ENCODE measurements at places on chromosomes 3 and 15.

- no peak overlapping the region for H3K27ac ChIP-seq
- no peak overlapping the region for H3K4me3 ChIP-seq
- peaks cover 3% of the 10 kb centered on the region for H3K27me3 ChIP-seq
- no peaks in the 10 kb centered on the region for H3K36me3 ChIP-seq
Measured at GRCh38 chr3:126620738-126621137, 34.2 kb downstream of the TXNRD3 start.

- H3K27me3 ChIP-seq, result peaks cover 2% of the 10 kb centered on the region
- no peak overlapping the region for H3K27ac ChIP-seq
- H3K4me3 ChIP-seq, result no peak overlapping the region
- H3K4me1 ChIP-seq, result no peaks in the 10 kb centered on the region
Measured at GRCh38 chr3:130044370-130044769, 37.3 kb upstream of the ALG1L2 start.

GRCh38 chr15:79310985-79311900 lies at the start of gene TMED3:
Gene TMED3, plus strand, starts transcription at chr15:79311112. Its CDS starts 138 bp downstream, at chr15:79311250.
- H3K27ac ChIP-seq, result peak within 1 kb of the TSS; percentile 68
- peaks cover 27% of the 10 kb centered on the region for H3K27me3 ChIP-seq
- peaks cover 38% of the 10 kb centered on the region for H3K4me1 ChIP-seq
- peak; percentile 82 for DNase-seq

DNA sequence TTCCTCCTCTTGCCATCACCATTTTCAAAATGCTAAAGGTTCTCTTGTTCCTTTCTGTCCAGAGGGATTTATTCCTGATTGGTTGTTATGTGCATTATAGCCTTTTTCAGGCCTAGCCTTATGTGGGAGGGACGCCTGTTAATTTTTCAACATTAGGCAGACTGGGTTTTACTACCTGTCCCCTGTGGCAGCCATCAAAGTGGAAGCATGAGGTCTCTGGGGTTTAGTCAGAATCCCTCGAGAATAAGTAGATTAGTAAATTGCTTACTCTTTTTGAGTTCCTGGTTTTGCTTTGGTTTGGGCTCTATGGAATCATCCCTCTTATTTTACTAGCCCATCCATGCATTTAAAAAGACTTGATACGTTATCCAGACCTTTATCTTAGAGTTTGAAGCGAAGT lies 32.4 kb downstream of the PAK2 start:
- H3K36me3 ChIP-seq, result peaks cover 21% of the 10 kb centered on the region
- H3K4me1 ChIP-seq, result peaks cover 33% of the 10 kb centered on the region
- no peak for DNase-seq
- no peaks in the 10 kb centered on the region for H3K27me3 ChIP-seq
- H3K4me3 ChIP-seq, result no peak overlapping the region
- no peak overlapping the region for H3K27ac ChIP-seq

GRCh38 chr15:95511671-95512070 lies 818.8 kb upstream of the NR2F2 start:
- H3K36me3 ChIP-seq, result no peaks in the 10 kb centered on the region
- DNase-seq, result no peak
- no peaks in the 10 kb centered on the region for H3K27me3 ChIP-seq
- H3K4me1 ChIP-seq, result no peaks in the 10 kb centered on the region

DNA sequence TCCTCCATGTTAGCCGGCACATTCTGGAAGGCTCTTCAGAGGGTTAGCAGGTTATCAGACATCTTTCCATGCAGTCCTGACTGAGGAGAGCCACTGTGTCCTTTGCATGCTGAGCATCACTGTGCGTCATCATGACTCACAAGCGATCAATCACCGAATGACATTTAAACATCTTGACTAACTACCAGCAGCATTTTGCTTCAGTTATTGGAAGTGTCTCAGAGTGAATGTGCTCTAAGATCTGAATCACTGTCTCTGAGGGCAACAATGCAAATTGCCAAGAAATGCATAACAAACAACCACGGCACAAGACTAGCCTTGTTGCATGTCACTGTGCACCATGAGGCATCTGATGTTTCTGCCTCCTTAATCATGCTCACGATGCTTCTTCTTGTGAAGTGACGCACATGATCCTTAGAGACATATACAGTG lies 18.3 kb upstream of the ATP8B4 start:
- peaks cover 27% of the 10 kb centered on the region for H3K36me3 ChIP-seq
- H3K4me1 ChIP-seq, result peaks cover 66% of the 10 kb centered on the region
- peak overlapping the region; percentile 98 for H3K27ac ChIP-seq

DNA sequence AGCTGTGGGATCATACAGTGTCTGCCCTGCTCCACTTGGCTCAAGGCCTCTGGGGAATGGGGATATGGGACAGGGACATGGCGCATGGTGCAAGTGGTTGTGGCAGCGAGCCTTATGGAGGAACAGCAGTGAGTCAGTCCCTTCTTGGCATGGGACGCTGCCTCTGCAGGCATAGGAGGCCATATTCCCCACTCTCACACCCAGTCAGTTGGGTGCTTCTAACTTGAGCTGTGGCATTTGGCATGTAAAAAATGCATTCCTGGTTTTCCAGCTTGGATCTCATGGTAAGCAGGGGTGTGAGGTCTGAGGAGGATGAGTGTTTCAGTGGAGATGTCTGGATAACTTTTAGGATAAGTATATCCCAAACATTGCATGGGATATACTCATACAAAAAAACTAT lies 31.6 kb upstream of the UBE2Q2 start:
- no peaks in the 10 kb centered on the region for H3K36me3 ChIP-seq
- peaks cover 2% of the 10 kb centered on the region for H3K27me3 ChIP-seq
- H3K27ac ChIP-seq, result no peak overlapping the region
- H3K4me3 ChIP-seq, result no peak overlapping the region
- DNase-seq, result no peak

- H3K36me3 ChIP-seq, result no peaks in the 10 kb centered on the region
- H3K27ac ChIP-seq, result no peak overlapping the region
- no peaks in the 10 kb centered on the region for H3K4me1 ChIP-seq
- no peak overlapping the region for H3K4me3 ChIP-seq
- DNase-seq, result no peak
Measured at GRCh38 chr3:182331341-182331740, 462.0 kb upstream of the ATP11B start.

GRCh38 chr15:55248895-55249294 lies 40.7 kb downstream of the RAB27A start:
- no peaks in the 10 kb centered on the region for H3K27me3 ChIP-seq
- H3K36me3 ChIP-seq, result peaks cover 40% of the 10 kb centered on the region
- no peak overlapping the region for H3K4me3 ChIP-seq
- no peak for DNase-seq

DNA sequence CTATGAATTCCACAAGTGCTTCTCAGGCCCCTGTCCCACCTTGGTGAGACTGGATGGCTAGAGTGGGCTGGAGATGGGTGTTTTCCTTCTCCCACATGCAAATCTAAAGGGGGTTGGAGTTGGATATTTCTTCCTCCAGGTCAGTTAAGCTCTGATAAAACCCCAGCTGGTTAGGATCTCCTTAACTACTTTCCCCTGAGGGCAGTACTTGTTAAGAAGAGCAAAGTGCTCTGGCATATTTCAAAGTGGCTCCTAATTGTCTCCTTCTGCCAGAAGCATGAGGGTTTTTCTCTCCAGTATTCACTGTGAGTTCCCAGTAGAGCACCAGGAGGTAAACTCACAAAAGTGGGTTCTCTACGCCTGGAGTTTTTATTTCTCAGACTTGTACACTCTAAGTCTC lies 31.4 kb downstream of the COL6A6 start:
- no peaks in the 10 kb centered on the region for H3K27me3 ChIP-seq
- H3K27ac ChIP-seq, result no peak overlapping the region
- H3K4me1 ChIP-seq, result no peaks in the 10 kb centered on the region

- peaks cover 14% of the 10 kb centered on the region for H3K4me1 ChIP-seq
- DNase-seq, result no peak
- peak overlapping the region; percentile 62 for H3K4me3 ChIP-seq
- peak overlapping the region; percentile 32 for H3K27ac ChIP-seq
Measured at GRCh38 chr3:184230603-184231528, 1.5 kb downstream of the VWA5B2 start.

GRCh38 chr15:40367686-40368611 lies 9.9 kb downstream of the DISP2 start:
- DNase-seq, result peak; percentile 83
- H3K27me3 ChIP-seq, result peaks cover 12% of the 10 kb centered on the region
- no peak overlapping the region for H3K27ac ChIP-seq
- no peaks in the 10 kb centered on the region for H3K36me3 ChIP-seq
- H3K4me1 ChIP-seq, result peaks cover 11% of the 10 kb centered on the region

Measured in activated T-helper 1 cell treated with anti-CD3 and anti-CD28 coated beads, Interleukin-12 subunit alpha, Interleukin-12 subunit beta, Interleukin-2, Interleukin-4 antibody, amounts not matched to agents 30 ng/mL and 10 ng/mL and 1 ng/mL, durations not matched to agents 14 hours and 24 hours and 36 hours (primary cell).